ENCODE measurements at places on chromosomes 13 and 19.

DNA sequence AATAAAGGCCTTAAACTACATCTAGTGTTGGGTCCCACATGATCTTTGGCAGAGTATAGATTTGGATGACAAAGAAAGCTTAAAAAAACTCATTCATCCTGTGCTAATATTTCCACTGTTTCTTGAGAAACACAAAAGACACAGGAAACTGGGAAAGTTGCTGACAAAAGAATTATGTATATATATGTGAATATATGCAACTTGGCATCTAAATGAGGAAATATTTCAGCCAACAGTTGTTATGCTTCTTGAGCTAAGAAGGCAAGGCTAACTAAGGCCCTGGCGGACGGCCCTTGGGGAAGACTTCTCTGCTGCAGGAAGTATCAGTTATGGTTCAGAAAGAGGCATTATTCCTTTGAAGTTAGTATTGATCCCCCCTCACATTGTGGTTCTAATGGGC lies 491.8 kb downstream of the DIAPH3 start:
- no peak for DNase-seq

GRCh38 chr13:47291107-47291656 lies 394.3 kb upstream of the HTR2A start:
- no peak for DNase-seq

GRCh38 chr19:5108866-5109265 lies 140.0 kb downstream of the KDM4B start:
- no peak for DNase-seq

DNA sequence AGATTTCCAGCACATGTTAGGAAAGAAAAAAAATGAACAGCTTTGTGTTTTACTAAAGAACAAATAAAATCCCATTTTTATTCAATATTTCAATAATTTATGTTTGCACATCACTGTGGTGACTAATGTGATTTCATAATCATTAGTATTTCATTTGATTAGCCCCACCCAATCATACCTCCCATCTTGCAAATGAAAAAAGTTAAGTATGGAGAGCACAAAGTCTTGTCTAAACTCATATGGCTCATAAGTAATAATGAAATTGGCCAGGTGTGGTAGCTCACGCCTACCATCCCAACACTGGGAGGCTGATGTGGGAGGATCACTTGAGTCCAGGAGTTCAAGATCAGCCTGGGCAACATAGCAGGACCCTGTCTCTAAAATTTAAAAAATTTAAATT lies 3.8 kb downstream of the ZNF490 start:
- no peak for DNase-seq

DNA sequence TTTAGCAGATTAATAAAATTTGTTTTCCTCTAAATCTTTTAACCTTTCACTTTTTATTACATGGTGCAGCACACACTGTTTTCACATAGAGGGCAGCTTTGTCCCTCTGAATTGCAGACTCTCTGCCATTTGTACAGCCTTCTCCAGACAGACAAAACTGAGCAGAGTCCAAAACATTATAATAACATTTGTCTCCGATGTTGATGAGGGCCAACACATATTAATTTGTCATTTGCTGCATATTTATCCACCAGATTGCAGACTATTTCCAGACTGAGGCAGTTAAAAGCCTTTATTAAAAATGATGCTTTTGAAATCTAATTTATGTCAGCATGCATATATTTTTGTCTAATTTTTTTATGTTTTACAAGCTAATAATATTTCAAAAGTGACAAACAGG lies 1251.9 kb upstream of the SLC10A2 start:
- no peak for DNase-seq

- DNase-seq, result no peak
Measured at GRCh38 chr19:33428627-33429125, 55.2 kb downstream of the CEBPG start.

GRCh38 chr13:31436478-31436877 lies 236.7 kb downstream of the B3GLCT start:
- no peak for DNase-seq

DNA sequence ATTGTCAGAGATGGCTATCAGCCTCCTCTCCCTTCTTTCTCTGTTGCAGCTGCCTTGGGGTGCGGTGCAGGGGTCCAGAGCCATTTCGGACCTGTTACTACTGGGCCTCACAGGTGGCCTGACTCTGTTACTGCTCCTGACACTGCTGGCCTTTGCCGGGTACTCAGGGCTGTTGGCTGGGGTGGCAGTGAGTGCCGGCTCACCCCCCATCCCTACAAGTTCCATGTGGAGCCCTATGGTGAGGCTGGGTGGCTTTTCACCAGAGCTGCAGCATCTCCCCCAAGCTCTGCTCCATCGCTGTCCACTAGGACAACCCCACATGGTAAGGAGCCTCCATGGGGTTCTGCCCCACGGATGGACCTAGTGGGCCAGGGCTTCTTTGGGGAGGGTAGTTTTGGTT lies 13.7 kb upstream of the ZNF492 start:
- DNase-seq, result no peak

- no peak for DNase-seq
Measured at GRCh38 chr13:79003989-79004898, 345.3 kb upstream of the OBI1 start.

- no peak for DNase-seq
Measured at GRCh38 chr13:35526577-35526976, 50.1 kb upstream of the MAB21L1 start.

GRCh38 chr19:31979949-31980670 lies 365.3 kb upstream of the ZNF507 start:
- DNase-seq, result no peak

DNA sequence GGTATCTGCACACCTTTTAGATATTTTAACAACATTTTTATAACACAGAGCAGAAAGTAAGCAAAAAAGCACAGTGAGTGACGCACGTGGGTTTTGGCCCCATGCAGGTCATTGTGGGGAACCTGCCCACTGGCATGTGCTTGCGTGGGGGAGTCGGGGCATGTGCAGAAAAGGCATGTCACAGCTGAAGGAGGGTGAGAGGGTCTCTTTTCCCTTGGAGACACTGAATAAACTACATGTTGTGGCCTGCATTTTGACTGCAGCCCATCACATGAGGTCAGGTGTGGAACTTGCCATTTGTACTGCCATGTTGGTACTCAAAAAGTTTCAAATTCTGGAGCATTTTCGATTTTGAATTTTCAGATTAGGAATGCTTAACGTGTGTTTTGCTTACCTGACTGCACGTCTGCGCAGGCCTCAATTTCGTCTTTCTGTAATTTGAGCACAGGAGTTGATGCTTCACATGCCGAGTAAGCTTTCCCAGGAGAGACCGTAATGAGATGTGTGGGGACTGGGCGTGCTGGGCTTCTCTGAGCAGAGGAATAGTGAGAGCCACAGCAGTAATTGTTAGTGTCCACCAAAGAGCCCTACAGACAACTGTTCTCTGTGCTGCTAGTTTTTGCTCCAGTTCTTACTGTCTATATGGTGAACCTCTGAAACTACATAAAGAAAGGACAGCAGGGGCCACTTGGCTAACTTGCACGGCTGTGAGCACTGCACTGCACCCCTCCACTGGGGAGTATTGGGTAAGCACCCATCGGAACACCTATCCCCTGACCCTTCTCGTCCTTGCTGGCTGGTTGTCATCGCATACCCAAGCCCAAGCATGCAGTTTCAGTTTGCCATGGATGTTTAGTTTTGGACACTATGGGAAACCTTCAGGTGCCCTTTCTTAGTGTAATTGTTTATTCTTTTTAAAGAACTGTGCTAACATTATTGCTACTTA lies 72.9 kb upstream of the GPR183 start:
- no peak for DNase-seq

GRCh38 chr13:42762917-42763316 lies 18.5 kb upstream of the FAM216B start:
- no peak for DNase-seq

GRCh38 chr13:113846636-113847318 lies 17.1 kb downstream of the GAS6 start:
- DNase-seq, result no peak

GRCh38 chr19:46975925-46976782 lies 43.5 kb upstream of the NPAS1 start:
- no peak for DNase-seq

GRCh38 chr13:104143760-104144416 lies 1077.7 kb upstream of the SLC10A2 start:
- DNase-seq, result no peak

GRCh38 chr13:42574011-42574410 lies at the start of gene TNFSF11:
Gene TNFSF11, plus strand, starts transcription at chr13:42574152. Its CDS starts 152 bp downstream, at chr13:42574304.
- no peak for DNase-seq

DNA sequence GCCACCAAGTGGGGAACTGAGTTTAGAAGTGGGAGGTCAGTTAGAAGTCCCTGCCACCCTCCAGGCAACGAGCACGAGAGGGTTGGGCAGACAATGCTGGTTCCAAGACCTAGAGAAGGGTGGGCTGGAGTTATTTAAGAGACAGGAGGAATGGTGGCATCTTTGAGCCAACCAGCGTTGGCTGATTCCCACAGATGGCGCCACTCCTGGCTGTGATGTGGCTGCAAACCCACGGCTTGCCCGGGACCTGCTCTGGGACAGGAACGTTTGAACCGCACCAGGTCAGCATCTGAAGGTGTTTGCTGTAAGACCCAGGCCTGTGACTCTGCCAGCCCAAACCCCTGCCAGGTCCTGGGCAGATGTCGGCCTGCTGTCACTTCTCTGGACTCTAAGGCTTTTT lies 42.8 kb downstream of the BICRA start:
- DNase-seq, result no peak

DNA sequence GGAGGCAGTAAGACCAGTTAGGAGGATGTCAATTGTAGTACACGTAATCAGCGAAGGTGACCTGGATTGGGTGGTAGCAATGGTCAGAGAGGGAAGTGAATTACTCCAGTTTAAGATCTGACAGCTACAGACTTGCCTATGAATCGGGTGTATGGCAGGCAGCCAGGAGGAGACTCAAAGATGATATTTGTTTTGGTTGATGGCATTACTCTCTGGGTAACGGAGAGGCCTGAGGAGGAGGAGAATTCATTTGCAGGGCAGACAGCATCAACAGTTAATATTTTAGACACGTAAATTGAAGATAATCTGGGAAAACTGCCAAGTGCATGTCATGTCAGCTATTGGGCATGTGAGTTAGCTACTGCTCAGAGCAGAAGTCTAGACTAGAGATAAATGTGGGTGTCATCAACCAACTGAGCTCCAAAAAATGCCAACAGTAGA lies 109.2 kb downstream of the SGCG start:
- DNase-seq, result no peak

- no peak for DNase-seq
Measured at GRCh38 chr13:113295776-113296175, 1.3 kb upstream of the LAMP1 start.

Measured in T-helper 22 cell (primary cell).